ENCODE measurements at places on chromosomes 5 and 9. TPM values are rescaled to one million over a fixed set of nuclear protein-coding genes. Genes with fewer than 3 reads are reported as not detected.

The SMIM33 gene
- total RNA-seq: not detected

The RANBP3L gene
- not detected for total RNA-seq

The BHMT gene
- 1.9 TPM for total RNA-seq

DNA sequence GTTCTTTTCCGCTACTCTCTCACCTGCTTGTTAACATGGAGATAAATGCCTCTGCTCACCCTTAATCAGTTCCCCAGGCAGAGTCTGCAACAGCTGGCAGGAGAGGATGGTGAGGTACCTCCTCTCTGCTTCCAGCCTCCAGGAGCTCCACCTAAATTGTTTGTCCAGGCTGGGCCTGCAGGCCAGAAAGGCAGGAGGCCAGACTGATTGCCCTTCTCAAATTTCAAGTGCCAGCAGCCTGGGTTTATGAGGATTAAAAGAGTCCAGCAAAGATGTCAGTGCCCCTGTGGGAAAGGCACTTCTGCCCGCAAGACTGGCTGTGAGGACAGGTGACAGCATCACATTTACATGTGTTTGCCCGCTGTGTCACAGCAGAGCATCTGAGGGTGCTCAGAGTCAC, 19.8 kb downstream of the CORO2A start:
- DNase-seq: peak; percentile 79

- no peak for DNase-seq
These were observed 47.7 kb downstream of the CNTRL start for GRCh38 chr9:121122246-121123032.

DNA sequence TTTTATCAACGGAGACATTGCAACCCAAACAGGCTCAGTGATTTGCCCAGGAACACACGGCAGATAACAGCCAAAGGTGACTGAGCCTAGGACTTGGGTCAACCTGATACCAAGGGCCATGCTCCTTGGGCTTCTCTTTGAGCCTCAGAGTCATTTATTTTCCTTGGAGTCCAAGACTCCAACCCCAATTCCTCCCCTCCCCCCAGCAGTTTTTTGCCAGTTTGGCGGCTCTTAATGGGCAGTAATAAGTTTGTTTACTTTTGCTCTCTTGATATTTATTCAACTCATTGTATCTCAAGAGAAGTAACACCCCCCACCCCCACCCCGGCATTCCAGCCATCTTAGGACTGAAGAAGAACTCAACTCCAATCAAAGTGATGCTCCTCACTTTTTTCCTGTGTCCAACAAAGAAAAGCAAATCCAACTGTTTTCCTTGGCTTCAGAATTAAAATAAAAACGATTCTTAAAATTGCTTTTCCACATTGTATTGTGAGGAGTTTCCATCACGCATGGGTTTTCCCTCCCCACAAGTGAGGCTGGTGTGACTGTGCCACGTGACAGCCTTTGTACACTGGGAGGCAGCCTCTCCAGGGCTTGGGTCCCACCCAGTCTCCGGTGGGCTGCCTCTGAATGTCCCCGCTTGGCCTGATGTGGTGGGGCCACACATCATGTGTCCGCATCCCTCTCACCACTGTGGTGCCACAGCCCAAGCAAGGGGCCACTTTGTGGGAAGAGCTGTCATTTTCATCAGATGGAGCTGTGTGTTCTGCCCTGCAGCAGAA, 9.1 kb downstream of the ANGPTL2 start:
- no peak for DNase-seq

The GAPT gene
- 2.0 TPM for total RNA-seq

- no peak for DNase-seq
These were observed 46.7 kb downstream of the IL31RA start for GRCh38 chr5:55897905-55898304.

GRCh38 chr5:138364576-138364975, 12.1 kb downstream of the KDM3B start:
- DNase-seq: no peak

DNA sequence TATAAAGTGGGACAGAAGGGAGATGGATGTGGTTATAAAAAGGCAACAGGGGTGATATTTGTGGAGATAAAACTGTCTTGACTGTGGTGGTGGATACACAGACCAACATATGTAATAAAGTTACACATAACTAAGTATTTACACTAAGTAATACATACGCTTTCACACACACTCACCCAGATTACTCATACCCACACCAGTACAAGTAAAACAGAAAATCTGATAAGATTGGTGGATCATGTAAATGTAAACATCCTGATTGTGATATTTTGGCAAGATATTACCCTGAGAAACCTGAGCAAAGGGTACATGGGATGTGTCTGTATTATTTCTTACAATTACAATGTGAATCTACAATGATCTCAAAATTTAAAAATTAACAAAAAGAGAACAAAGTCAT, 53.3 kb upstream of the SLIT3 start:
- DNase-seq: no peak

DNA sequence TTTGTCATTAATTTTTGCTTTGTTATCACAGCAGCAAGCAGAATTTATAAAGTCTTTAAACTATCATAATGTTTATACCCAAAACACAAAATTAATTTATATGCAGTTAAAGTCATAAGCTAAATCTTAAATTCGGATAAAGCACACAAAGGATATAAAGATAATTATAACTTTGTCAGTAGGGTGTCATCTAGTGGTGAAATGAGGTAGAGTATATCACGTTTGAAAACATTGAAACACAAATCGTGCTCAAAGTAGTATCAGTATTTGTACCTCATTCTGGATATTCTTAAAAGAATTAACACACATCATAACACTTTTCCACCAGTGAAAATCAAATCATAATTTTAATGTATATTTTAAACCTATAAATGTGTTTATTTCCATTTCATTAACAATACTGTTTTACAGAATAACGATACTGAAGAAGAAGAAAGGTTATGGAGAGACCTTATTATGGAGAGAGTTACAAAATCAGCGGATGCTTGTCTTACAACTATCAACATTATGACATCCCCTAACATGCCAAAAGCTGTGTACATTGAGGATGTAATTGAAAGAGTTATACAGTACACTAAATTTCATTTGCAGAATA, 129.5 kb downstream of the NIPBL start:
- no peak for DNase-seq

The RAD17 gene
- total RNA-seq: 18.4 TPM

DNA sequence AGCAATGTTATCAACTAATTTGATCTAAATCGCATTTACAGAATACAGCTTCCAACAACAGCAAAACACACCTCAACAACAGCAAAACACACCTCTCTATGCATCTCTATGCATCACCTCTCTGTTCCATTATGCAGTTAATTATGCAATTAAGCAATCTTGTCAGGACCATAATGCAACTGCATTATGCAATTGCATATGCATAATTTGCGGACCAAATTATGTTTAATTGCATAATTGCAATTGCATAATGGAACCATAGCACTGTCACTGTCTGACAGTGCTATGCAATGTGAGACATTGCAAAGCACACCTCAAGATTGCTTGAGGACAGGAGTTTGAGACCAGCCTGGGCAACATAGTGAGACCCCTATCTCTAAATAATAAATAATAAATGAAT, 80.4 kb upstream of the PRSS3 start:
- no peak for DNase-seq

GRCh38 chr9:124381170-124381945, 33.9 kb downstream of the PSMB7 start:
- no peak for DNase-seq

GRCh38 chr5:138025285-138025684, 7.6 kb downstream of the FAM13B start:
- DNase-seq: no peak

DNA sequence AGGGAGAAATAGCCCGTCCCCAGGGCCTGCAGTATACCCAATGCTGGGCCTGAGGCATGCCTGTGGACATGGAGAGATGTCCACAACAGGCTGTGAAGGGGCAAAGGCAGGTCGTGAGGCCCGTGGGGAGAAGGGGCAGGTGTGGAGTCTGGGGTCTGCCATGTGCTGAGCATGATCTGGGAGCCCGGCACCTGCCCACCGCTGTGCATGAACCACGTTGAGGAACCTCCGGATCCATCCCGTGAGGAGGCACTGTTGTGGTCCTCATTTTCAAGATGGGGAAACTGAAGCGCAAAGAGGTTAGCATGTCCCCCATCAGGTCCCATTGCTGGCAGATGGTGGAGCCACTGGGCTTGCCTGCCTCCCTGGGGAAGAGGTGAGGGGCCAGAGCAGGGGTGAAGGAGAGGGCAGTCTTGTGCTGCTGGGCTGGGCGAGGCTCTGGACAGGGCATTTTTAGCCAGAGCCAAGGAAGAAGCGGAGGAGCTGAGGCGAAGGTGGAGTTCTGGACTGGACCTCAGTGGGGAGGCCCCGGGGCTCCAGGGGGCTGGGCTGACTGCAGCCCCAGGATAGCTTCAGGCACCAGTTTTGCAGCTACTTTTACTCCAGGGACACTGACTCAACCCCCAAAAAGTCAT, 46.5 kb downstream of the LRSAM1 start:
- DNase-seq: no peak

- DNase-seq: no peak
These were observed 13.0 kb downstream of the DNAJC18 start for GRCh38 chr5:139426203-139426885.

The GLT6D1 gene
- total RNA-seq: not detected

- DNase-seq: no peak
These were observed 6.6 kb upstream of the FBP1 start for GRCh38 chr9:94645901-94646300.

The FYB1 gene
- total RNA-seq: 27.8 TPM

The PPP3R2 gene
- total RNA-seq: not detected

DNA sequence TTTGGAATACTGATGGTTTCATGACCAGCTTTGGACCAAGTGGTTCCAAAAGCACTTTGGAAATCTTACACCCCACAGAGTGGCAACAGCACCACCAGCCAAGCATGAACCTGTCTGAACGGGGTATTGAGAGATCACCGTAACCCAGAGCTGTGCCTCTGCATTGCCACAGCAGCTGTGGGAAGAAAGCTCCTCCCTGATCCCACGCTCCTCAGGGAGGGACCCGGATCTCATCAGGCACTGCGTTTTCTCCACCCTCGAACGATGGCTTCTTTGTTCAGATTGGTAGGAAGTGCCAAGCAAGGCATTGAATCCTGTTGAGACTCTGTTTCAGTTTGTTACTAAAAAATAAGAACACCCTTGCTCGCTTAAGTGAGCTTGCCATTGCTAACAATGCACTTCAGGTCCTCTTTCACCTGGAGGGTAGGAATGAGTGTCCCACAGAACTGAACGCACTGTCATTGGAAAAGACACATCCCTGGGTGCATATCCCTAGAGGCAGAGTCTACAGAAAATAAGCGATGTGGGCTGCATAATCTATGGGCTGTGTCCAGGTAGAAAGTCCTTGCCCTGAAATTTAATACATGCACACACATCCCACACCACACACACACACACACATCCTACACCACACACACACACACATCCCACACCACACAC, 118.0 kb upstream of the ICE1 start:
- DNase-seq: no peak

- DNase-seq: no peak
These were observed 37.6 kb upstream of the CCDC152 start for GRCh38 chr5:42719034-42719433.

DNA sequence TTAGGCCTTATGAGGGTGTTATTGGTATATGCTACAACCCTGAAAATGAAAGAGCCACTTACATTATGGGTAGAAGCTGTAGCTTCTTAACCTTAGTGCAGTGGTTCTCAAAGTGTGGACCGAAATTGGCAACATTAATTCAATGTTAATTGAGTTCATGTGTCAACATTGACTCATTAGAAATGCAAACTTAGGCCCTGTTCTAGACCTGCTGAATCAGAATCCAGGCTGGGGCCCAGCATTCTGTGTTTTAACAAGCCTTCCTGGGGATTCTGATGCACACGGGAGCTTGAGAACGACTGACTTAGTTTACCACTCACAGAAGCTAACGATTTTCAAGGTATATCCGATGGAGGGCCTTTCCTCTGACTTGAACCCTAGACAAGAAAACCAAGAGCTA, 7.3 kb downstream of the VLDLR start:
- DNase-seq: no peak

GRCh38 chr9:100440071-100440470, 13.1 kb downstream of the MSANTD3 start:
- DNase-seq: no peak

The PCDHB9 gene
- 1.0 TPM for total RNA-seq

- DNase-seq: no peak
These were observed 286.8 kb downstream of the NR2F1-AS1 start for GRCh38 chr5:93294199-93294598.

DNA sequence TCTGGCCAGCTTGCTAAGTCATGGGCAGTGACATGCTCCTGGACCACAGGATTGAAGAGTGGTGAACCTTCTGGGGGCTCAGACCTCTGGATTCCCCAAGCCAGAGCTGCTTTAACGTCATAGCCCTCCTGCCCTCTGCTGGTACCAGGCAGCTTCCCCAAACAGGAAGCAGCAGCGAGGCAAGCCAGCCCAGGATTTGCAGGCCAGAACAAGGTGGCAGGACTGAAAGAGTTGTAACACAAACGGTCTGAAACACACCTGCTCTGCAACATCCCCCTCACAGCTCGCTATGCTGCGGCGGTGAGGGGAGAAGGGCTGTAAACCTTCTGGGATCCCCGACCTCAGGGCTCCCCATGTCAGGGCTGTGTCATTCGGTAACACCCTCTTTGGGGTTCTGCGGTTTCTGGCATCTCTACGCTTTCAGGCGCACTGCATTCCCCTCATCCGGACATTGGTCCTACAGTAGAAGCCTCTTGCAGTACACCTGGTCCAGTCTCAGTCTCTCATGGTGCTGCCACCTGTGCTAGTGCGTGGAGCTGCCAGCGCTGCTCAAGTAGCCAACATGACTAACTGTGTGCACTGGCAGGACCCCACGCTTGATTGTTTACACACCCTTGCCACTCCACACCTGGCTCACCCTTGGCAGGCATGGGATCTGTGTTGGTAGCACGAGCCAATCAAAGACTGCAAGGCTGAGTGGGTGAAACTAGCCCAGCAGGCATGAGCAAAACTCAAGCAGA, 893.3 kb downstream of the PTPRD start:
- DNase-seq: peak; percentile 57

The MEIKIN gene
- 1.0 TPM for total RNA-seq

The ESM1 gene
- not detected for total RNA-seq

DNA sequence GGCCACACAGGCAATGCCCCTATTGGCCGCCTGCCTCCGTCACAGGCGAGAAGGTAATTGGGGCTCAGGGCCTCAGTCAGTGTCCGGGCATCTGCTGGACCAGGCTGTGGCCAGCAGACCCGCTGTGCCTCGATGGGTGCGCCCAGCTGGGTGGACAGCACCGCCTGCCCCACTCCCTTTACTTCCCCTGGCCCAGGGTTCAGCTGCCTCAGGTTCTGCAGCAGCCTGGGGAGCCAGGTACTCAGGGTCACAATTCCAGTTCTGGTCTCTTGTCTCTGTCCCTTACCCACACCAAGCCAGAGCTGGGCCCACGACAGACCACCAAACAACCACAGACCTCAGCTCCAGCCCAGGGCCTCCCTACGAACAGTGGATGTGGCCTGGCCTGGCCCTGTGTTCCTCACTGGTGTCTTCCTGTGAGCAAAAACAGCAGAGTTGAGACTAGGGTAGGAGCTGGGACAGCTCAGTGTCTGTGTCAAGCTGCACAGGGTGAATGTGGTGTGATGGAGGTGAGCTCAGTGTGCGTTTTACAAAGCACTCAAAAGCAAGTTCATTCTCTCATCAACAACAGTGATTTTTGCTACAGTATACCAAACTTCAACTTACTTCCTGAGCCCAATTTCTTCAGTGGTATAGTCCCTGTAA, 33.4 kb upstream of the SUSD3 start:
- DNase-seq: no peak

The TEX48 gene
- not detected for total RNA-seq
